ENCODE measurements at places on chromosomes 6 and 20.

DNA sequence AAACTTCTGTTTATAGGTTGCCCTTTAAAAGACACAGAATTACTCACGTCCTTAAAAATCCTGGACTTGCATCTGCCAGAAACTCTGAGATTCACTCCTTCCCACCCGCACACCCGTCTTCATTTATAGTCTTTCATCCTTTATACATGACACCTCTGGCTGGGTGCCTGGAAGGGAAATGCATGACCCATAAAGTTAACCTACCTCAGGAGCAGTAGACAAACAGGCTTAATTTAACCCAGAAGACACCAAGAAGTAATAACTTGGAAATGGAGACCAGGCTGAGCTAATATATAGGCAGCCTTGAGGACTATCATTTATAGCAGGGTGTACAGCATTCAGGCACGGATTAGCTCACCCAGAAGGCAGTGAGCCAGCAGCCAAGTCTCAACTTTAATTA, 429.0 kb upstream of the NRSN1 start:
- DNase-seq = no peak

DNA sequence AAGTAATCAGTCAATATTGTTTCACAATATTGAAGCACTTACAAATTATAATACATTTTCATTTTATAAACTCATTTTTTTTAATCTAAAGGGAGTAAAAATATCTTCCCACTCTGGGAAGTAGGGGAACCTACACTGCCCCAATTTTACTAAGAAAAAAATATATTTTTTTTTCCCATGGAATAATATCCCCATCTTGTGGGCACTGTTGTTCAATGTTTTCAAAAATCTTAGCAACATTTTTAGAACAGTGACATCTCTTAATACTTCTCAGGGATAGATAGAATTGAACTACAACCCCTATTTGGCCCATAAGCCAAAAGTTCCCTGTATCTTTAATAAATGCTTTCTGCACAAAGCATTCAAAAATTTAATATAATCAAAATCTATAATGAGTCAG, 42.9 kb downstream of the ARHGAP18 start:
- DNase-seq = no peak

- no peak for DNase-seq
Observed at GRCh38 chr6:92706976-92707375, 712.4 kb downstream of the EPHA7 start.

DNA sequence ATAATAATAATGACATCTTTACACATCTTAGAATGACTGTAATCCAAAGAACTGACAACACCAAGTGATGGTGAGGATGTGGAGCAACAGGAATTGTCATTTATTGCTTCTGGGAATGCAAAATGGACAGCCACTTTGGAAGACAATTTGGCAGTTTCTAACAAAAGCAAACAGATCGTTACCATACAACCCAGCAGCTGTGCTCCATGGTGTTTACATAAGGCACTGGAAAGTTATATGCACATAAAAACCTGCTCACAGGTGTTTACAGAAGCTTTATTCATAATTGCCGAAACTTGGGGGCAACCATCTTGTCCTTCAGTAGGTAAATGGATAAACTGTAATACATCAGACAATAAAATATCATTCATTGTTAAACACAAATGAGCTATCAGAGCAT, 18.3 kb upstream of the ASF1A start:
- DNase-seq = no peak

GRCh38 chr6:127971386-127971785, 70.5 kb upstream of the THEMIS start:
- no peak for DNase-seq

GRCh38 chr6:81772741-81773140, 20.3 kb upstream of the TENT5A start:
- no peak for DNase-seq

GRCh38 chr6:161066511-161066910, 74.9 kb downstream of the MAP3K4 start:
- DNase-seq = no peak

DNA sequence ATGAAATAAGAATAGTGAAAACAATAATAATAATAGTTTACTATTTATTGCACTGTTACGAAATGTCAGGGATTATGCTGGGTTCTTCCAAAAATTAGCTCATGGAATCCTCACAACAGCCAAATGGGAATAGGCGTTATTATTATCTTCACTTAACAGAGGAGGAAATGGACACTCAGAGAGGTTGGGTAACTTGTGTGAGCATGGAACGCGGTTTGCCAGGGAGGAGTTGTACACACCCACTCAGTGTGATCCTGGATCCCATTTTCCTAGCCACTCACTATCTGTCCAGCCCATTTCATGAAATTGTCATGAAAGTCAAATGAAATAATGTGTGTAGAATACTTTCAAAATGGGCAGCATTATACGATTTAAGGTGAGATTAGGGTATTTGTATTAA, 4.6 kb downstream of the NELFCD start:
- no peak for DNase-seq

- no peak for DNase-seq
Observed at GRCh38 chr20:36847710-36848040, 28.3 kb upstream of the TLDC2 start.

GRCh38 chr6:83176246-83176645, 16.8 kb downstream of the PGM3 start:
- no peak for DNase-seq

DNA sequence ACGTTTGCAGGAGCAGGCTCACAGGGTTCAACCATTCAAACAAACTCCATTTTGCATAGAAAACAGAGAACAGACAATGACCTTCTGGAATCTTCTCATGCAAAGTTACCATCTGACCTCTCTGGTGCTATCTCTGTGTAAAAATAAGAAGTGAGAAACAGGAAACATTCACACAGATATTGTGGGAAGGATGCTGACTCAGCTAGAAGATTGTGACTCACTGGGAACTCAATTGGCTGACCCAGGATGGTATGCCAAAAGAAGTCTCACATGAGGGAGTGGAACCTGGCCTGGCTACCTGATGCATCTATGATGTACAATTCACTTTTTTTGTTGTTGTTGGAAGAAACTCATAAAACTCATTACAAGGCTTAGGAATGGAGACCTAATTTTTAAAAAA, 61.1 kb upstream of the TBX18 start:
- DNase-seq = no peak

DNA sequence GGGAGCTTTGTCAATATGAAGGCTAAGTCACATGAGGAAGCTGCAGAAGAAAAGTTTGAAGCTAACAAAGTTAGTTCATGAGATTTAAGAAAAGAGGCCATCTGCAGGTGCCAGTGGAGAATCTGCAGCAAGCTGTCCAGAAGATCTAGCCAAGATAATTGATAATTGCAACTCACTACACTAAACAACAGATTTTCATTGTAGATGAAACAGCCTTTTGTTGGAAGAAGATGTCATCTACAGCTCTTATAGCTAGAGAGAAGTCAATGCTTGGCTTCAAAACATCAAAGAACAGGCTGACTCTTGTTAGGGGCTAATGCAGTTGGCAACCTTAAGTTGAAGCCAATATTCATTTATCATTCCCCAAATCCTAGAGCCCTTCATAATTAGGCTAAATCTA, 83.7 kb downstream of the RIN2 start:
- DNase-seq = no peak

- DNase-seq = no peak
Observed at GRCh38 chr6:140977403-140977802, 1155.3 kb upstream of the GJE1 start.

DNA sequence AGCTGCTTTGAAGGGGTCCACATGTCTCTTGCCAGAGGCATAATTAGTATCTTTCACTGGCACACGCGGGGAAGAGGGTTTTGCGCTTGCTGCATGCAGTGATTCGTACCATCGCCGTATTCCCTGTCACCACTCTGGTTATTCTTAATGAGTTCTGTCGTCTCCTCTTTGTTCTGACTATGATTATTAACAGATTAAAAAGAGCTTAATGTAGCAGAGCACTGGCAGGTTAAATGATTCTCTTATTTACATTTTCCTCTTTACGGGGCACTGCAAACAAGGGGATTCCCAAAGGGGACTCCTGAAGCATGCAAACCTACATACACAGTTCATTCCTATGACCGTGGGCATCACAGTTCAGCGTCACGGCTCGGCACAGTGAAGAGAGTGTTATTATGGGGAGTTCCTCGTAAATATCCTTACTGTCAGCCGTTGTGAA, 204.8 kb downstream of the DTNBP1 start:
- DNase-seq = no peak

- no peak for DNase-seq
Observed at GRCh38 chr6:31568537-31568961, 3.5 kb upstream of the LTA start.

GRCh38 chr6:134609716-134610261, 291.9 kb upstream of the SGK1 start:
- no peak for DNase-seq

DNA sequence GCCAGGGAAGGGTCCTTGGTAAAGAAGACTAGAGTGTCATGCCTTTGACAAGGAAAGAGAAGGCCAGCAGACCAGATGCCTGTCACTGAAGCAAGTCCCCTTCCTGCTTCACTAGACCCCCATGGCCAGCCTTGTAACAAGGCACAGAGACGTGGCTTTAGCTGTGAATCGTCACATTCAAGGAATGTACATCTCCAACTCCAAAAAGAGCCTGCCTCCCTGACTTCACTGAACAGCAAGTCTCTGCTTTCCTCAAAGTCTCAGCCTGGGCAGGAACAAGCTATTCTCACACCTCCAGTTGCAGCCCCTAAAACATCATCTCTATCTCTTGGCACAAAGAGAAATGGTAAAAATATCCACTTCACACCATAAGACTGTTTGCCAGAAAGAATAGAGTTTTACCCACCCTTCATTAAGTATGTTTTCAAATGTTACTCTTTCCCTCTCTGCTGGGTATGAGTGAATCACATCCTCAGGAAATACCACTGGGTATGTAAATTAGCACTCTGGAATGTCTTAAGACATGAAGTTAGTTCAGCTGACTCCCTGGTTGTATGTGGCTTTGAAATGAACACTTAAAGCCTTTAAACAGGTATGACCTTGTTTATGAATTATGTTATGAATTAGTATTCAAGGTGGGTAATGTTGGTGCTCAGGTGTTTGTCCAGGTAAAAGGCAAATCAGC, 46.4 kb upstream of the NT5E start:
- DNase-seq = no peak

DNA sequence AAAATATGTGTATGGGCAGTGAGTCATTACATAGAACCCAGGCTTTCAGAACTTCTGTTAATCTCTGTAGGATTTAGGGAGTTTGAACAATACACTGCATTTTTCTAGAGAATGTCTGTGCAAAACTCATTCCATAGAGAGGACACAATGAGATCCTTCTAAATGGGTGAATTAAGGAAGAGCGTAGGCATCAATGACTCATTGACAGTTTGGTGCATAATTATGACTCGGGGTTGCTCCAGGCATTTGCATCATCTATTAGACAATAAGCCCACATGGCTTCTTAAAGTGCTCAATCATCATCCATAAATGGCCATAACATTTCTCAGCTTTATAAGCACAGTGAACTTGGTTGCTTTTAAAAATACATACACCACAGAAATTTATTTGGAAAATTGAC, 625.5 kb downstream of the CDH26 start:
- DNase-seq = no peak

DNA sequence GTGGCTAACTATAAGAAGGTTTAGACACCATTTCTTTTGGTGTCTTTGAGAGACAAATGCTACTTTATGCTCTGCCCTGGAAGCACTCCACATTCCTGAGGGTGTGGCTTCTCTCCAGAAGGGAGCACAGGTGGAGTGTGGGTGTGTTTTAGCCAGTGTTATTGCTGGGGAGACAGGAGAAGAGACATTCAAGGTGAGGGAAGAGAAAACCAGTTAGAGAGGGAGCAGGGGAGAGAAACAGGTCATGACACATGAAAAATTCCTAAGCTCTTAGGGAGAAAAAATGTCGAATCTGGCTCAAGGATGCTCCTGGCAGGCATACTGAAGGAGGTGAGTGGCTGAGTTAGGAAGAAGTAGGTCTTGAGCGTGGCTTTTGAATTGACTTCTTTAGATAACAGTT, 292.8 kb downstream of the CLIC5 start:
- DNase-seq = no peak

GRCh38 chr6:119552021-119552420, 202.5 kb upstream of the MAN1A1 start:
- DNase-seq = no peak

GRCh38 chr6:28315628-28316027, 20.3 kb downstream of the ZSCAN31 start:
- DNase-seq = no peak

DNA sequence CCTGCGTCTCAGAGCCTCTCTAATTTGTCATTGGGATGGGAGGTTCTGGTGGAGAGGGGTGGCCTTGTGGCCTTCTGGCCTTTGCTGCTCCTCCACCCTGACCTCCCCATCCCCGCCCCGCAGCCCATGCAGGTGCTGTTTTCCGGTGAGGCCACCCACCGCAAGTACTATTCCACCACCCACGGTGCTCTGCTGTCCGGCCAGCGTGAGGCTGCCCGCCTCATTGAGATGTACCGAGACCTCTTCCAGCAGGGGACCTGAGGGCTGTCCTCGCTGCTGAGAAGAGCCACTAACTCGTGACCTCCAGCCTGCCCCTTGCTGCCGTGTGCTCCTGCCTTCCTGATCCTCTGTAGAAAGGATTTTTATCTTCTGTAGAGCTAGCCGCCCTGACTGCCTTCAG, 171.8 kb upstream of the RNF24 start:
- no peak for DNase-seq

GRCh38 chr6:168238159-168238909, 81.2 kb downstream of the DACT2 start:
- DNase-seq = no peak

DNA sequence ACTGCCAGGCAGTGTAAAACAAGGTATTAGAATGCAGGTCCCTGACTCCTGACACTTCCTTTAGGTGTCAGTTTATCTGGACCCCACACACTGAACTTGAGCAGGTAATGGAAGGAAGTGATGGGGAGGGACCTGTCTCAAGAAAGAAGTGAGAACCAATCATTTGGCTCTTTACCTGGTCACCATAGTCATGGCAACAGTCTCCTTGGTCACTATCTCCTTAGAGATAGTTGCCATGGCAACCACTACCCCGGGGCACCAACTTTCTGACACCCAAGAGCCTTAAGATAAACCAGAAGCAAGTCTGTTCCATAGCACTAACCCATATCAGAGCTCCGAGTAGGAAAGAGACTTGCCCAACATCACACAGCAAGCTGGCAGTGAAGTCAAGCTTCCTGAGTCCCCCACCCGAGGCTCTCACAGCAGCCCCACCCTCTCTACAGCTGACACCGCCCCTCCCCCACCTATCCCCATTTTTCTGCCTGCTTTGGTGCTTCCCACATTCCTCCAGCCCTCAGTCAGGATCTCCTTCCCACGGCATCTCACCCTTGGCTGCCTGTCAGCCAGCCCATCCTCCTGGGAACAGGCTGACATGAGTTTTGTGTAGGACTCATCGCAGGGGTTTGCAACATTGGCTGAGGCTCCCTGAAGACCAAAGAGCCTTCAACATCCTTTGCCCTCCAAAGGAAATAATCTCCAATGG, 16.3 kb upstream of the HM13 start:
- no peak for DNase-seq
